NCI-H2171 treated with DMSO at 0.1 percent for 48 hours (cell line): ENCODE measurements at places on chromosomes 13 and 19.

DNA sequence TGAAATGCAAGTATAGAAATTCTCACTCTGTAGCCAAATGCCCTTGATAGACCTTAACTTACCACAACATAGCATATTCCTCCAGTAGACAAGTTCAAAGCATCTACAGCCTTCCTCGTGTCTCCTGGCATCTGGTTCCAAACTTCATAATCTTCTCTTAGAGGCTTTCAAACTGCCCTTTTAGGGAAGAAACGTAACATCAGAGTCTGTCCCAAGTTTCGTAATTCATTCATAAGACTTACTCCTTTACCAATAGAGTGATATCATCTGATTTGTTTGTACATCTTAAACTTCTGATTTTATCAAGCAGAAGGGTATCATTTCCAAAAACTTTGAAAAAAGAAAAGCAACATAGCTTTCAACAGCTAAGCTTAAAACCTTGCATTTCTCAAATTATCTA is 137.4 kb downstream of the SPRY2 start:
- no peak for DNase-seq

GRCh38 chr13:111387945-111388600 is 67.6 kb downstream of the TEX29 start:
- no peak for DNase-seq

DNA sequence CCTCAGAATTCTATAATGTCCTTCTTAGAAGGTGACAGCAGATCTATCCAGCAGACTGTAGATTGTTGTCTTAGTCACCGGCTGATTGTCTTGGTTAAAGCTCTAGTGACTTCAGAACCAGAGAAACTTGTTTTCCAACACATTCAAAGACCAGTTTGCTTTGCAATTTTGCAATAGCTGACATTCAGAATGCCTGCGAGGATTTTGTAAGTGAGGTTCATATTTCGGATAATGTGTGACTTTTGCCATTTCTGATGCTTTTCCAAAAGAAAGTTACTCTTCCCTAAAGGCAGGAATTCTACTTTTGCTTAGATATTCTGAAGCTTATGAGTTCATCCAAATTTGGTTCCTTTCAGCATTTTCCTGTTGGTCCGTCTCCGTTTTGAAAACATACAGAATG is 13.2 kb downstream of the SPINT2 start:
- DNase-seq: no peak

DNA sequence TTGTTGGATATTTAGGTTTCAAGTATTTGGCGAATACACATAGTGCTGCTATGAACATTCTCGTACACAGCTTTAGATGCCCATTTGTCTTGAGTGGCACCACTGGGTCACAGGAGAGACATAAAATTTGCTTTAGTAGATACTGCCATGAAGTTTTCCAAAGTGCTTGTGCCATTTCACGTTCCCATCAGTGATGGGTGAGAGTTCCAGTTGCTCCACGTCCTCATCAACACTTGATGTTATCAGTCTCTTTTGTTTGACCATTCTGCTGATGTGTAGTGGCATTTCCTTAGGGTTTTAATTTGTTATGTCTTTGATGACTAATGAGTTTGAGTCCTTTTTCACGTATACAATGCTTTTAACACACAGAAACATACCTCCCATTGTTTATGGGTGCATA is 11.0 kb downstream of the ZSWIM9 start:
- DNase-seq: no peak

DNA sequence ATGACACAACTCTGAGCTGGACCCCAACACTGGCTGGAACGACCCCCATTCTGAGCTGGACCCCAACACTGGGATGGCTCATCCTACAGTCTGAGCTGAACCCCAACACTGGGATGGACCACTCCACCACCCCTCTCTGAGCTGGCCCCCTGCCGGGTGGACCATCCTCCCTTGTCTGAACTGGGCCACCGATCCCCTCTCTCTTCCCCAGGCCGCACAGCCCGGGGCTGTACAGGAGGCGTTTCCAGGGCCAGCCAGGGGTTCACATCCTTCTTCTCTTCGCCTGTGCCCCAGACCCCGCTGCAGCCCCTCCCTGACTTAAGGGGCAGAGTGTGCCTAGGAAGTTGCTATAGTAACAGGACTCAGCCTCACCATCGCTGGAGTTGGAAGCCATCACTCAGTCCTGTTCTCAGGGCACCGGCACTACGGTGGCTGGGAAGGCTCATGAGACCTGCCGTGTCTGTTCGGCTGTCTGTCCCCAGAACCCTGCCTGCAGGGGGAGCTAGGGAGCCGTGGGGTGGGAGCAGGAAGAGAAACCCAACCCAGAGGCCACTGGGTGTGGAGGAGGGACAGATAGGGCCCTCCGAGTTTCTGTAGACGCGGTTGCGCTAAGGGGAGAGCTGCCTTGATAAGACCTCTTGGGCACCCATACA is 3.7 kb downstream of the PRKACA start:
- DNase-seq: no peak

DNA sequence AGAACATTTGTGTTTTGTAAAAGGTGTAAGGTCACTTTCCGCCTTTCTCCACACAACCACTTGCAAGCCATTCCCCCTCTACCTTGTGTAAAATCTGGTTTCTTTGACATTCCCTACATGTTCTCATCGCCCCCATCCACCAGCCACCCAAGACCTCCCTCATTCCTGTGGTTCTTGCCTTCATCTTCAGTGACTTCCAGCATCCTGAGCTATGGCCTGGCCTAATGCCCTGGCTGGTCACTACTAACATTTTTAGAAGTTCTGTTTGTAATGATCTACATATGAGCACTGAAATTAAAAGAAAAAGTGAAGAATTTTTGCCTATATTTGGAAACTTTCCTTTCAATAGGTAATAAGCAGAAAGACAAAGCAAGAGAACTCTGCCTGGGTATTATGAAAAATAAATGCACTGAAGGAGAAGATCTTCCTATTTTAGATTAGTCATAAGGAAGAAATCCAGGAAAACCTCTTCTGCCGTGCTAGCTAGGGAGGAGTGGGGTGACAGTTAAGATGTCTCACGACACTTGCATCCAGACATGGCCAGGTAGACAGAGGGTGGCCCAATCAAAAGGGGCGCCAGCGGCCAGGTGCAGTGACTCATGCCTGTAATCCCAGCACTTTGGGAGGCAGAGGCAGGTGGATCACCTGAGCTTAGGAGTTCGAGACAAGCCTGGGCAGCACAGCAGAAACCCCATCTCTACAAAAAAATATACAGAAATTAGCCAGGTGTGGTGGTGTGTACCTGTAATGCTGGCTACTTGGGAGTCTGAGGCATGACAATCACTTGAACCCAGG is 28.1 kb upstream of the MPHOSPH8 start:
- no peak for DNase-seq

DNA sequence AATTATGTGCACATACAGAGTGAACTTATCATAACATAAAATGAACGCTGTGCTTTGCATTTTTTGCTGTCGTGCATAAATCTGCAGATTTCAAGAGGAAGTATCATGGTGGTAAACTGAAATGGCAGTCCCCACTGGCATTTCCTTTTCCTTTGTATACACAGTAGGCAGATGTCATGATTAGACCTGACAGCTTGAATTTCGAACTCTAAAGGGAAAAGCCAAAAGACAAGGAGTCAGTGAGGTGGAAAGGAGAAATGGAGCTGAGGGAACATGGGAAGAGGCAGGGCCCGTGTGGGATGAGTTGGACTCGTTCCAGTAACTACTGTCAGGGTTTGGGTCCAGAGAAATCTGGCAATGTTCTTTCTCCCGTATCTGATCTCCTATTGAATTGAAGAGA is 454.1 kb upstream of the SGCG start:
- peak; percentile 6 for DNase-seq

DNA sequence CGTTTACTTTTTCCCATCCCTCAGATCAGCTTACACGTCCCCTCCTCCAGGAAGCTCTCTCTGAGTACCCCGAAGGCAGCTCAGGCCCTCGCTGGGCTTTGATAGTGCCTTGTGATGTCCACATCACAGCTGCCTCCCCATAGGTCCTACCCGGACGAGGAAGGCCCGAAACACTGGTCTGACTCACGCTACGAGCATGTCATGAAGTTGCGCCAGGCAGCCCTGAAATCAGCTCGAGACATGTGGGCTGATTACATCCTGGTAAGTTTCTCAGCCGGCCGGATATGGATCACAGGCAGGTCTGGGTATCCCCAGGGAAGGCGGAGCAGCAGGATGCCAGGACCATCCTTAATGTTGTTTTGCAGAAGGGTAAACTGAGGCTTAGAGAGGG is 4.8 kb downstream of the COLGALT1 start:
- DNase-seq: no peak

DNA sequence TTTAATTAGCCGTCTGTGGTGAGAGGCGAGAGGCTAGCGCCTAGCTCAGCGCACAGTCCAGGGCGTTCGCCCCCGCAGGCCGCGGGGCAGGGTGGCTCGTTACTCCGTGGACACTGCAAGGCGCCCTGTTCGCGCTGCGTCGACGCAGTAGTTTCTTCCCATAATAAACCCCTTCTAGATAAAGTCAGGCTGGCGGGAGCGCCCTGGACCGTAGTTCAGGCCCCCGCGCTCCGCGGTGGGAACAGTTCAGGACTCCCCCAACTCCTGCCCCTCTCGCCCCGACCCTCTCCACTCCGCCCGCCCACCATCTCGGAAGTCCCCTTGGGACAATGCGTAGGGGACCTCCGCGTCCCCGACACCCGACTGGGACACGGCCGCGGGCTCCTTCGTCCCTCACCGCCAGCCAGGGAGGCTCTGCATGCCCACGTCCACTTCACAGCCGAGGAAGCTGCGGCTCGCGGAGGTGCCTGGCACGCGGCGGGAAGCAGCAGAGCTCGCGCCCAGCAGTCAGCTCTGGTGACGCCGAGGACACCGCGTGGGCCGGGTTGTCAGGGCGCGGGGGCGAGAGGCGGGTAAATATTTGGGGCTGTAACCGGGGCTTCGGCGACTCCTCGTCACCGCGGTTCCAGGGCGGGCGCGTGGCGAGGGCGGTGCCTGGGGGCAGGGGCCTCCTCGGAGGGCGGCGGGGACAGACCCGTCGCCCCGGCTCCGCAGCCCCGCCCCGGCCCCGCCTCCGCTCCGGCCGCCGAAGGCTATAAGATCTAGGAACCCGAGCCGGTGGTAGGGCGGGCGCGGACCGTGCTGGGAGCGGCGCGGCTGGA is at the start of gene RGCC:
RGCC (plus strand) TSS at position 783 of the 821 bp plus-strand sequence. CDS start 158 bp downstream, outside the sequence.
- no peak for DNase-seq

GRCh38 chr13:78610381-78610883 is 7.1 kb upstream of the POU4F1 start:
- DNase-seq: peak; percentile 79

GRCh38 chr19:18868380-18869022 is 27.5 kb downstream of the CERS1 start:
- no peak for DNase-seq

GRCh38 chr19:49749771-49750170 is 13.3 kb downstream of the TSKS start:
- no peak for DNase-seq

DNA sequence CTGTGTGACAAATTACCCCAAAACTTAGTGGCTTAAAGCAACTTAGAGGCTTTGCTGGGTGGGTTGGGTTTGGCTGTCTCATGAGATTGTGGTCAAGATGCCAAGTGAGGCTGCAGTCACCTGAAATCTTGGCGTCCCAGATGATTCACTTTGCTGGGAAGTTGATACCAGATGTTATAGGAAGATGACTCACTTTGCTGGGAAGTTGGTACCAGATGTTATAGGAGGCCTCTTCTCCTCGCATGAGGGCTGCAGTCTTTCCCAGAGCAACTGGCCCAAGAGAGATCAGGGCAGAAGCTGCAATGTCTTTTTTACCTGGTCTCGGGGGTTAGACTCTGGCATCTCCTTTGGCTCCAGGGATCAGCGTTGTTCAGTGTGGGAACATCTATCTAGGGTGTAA is 16.8 kb downstream of the TEX29 start:
- no peak for DNase-seq

- no peak for DNase-seq
Observed at GRCh38 chr13:109199280-109199679, 569.9 kb downstream of the MYO16 start.

DNA sequence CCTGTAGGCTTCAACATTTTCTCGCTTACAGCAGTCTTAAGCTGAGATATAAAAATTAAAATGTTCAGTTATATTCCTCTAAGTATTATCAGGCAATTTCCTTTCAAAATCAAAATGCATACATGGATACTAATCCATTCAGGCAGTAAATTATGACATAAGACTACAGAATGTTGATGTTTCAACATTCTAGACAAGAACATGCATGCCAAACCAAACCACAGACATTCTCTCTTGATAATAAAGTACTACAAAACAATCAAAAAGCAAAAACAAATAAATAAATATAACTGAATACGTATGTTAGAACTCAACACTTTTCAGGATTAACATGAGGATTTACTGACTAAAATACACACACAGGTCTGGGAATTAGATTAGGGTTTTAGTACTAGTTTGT is 7.7 kb downstream of the DIS3 start:
- no peak for DNase-seq

GRCh38 chr13:57353831-57354230 is 186.8 kb downstream of the PRR20E start:
- DNase-seq: no peak

DNA sequence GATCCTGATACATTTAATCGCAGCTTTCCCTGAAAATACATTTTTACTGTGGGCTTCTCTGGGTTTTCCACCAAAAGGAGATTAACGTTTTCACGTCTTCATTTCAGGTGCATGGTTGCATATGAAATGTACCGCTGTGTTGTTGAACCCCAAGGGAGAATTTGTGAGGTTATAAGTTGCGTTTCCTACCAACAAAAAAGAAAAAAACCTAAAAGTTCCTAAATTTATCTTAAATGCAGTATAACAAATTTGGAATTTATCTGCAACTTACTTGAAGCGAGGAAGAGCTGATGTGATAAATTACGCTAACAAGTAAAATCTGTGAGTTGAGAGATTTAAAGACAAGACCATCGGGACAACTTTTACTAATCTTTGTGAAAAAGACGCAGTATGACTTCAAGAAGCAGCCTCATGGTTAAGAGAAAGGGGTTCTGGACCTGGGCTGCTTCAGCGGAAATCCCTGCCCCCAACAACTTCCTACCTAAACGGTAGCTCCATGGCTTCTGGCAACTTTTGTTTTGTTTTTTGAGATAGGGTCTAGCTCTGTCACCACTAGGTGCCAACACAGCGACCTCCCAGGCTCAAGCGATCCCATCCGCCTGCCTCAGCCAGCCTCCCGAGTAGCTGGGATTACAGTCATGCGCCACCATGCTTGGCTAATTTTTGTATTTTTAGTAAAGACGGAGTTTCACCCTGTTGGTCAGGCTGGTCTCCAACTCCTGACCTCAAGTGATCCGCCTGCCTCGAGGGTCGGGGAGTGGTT is 958 bp upstream of the OBI1 start:
- DNase-seq: no peak

DNA sequence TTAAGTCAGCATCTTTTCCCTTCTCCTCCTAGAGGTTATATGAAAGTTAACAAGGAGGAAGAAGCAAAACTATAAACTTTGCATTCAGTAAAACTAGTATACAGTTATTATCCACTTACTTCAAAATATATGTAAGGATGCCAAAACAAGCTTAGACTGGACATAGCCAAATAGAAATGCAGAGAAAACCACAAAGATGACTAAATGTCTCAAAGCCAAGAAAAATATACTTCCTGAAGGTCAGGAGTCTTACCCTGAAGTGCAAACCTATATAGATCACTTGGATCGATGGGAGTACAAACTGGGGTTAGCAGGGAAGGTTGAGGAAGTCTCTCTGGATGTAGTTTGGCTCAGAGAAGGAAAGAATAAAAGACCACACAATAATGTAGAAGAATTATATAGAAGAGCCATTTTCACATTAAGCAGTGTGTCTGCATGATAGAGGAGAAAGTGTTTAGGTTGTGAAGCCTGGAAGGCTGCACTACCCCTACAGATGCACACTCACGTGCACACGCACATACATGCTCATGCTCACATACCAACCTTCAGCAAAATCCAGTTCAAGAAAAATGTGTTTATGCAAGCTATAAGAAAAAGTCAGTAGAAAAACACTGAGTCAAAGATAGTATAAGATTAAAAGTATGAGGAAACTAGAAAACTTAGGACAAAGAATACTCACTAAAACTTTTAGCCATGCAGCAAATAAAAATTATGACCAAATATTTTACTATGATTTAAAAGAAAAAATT is 112.1 kb upstream of the RXFP2 start:
- no peak for DNase-seq
